ENCODE measurements at places on chromosomes 16 and 17. TPM values are rescaled to one million over a fixed set of nuclear protein-coding genes. Genes with fewer than 3 reads are reported as not detected.

GRCh38 chr17:51608251-51608933, 348.0 kb downstream of the UTP18 start:
- DNase-seq, result no peak

Gene KCTD19
- total RNA-seq, result not detected

Gene CNTNAP1
- total RNA-seq, result 24.8 TPM

GRCh38 chr16:81040131-81040530, 4.5 kb downstream of the ATMIN start:
- DNase-seq, result no peak

DNA sequence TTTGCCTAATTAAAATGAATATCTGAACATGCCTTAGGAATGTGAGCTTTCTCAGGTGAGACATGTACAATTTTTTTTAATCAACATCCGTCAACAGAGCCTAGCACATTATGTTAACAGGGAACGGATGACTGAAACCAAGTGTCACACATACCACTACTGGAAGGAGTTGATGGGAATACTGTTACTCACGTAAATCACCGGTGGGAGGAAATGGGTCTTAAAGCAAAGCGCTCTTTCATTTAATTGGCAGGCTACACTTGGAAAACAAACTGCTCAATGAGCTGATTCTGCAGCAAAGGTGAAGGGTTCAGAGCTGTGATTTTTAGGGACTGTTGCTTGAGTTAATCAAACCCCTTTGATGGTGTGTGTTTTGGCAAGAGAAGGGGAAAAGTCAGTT, 4.8 kb downstream of the CPPED1 start:
- DNase-seq, result no peak

- no peak for DNase-seq
These were observed 2.9 kb downstream of the CPPED1 start for GRCh38 chr16:12800817-12801216.

DNA sequence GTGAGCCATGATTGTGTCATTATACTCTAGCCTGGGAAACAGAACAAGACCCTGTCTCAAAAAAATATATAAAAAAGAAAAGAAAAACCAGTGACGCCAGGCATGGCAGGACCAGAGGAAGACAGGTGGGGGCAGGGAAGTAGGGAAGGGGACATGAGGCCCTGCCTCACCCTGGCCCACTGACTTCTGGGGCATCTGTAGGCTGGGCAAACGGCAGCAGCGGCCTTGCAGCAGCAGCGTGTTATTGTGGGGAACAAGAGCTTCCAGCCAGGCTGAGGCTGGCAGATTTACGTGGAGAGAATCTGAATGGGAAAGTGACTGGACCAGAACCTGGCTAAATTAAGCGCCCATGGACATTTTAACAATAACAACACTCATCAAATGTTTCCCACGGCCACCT, 19.4 kb downstream of the CMTM4 start:
- DNase-seq, result no peak

Gene CDH1
- total RNA-seq, result not detected

- DNase-seq, result no peak
These were observed 264.0 kb downstream of the ENGASE start for GRCh38 chr17:79338604-79339003.

Gene TMEM98
- 27.5 TPM for total RNA-seq

Gene KRT34
- total RNA-seq, result not detected

Gene TBC1D3
- total RNA-seq, result not detected

DNA sequence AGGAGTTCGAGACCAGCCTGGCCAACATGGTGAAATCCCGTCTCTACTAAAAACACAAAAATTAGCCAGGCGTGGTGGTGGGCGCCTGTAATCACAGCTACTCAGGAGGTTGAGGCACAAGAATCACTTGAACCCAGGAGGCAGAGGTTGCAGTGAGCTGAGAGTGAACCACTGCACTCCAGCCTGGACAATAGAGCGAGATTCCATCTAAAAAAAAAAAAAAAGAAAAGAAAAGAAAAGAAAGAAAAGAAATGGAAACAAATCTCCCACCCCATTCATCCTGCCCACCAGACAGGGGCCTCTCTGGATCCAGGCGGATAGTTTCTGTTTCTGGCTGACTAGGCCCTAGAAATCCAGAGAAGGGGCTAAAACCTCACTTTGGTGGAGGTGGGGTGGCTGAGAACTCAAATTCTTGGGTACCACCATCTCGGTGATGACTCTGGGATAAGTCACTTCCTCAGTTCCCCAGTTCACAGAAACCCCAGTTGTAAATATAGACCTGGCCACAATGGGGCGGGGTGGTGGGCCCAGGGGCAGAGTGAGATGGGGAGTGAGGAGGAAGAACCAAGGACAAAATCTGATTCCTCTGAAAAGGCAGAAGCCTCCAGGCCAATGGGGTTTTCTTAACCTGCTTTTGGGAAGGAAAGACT, 22.2 kb downstream of the SOCS1 start:
- DNase-seq, result no peak

GRCh38 chr16:13779676-13780075, 140.3 kb upstream of the ERCC4 start:
- no peak for DNase-seq

Gene DNAH17
- 0.10 TPM for total RNA-seq

GRCh38 chr17:11991461-11991860, 5.8 kb downstream of the ZNF18 start:
- DNase-seq, result no peak

GRCh38 chr17:81094509-81095382, 59.8 kb downstream of the BAIAP2 start:
- DNase-seq, result peak; percentile 93

Gene MEFV
- 1.9 TPM for total RNA-seq

Gene TBC1D28
- not detected for total RNA-seq

Gene HLF
- total RNA-seq, result 15.7 TPM

- no peak for DNase-seq
These were observed 12.2 kb downstream of the MYH13 start for GRCh38 chr17:10360578-10360977.

GRCh38 chr17:892958-893357, 86.6 kb downstream of the NXN start:
- DNase-seq, result no peak

Gene GAS2L2
- total RNA-seq, result not detected

Gene KRT27
- total RNA-seq, result not detected

DNA sequence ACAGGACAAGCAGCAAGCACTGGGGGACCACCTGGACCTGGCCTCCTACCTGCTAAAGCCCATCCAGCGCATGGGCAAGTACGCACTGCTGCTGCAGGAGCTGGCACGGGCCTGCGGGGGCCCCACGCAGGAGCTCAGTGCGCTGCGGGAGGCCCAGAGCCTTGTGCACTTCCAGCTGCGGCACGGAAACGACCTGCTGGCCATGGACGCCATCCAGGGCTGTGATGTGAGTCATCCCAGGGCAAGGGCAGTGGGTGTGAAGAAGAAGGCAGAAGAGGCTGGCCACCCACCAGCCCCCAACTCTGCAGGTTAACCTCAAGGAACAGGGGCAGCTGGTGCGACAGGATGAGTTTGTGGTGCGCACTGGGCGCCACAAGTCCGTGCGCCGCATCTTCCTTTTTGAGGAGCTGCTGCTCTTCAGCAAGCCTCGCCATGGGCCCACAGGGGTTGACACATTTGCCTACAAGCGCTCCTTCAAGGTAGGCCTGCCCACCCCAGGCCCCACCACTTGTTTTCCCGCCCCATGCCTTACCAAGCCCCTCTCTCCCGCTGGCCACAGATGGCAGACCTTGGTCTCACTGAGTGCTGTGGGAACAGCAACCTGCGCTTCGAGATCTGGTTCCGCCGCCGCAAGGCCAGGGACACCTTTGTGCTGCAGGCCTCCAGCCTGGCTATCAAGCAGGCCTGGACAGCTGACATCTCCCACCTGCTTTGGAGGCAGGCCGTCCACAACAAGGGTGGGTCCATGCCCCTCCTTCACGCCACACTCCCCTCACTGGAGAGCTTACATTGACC, 7.3 kb downstream of the PLEKHG4 start:
- no peak for DNase-seq

Gene OR3A2
- not detected for total RNA-seq

DNA sequence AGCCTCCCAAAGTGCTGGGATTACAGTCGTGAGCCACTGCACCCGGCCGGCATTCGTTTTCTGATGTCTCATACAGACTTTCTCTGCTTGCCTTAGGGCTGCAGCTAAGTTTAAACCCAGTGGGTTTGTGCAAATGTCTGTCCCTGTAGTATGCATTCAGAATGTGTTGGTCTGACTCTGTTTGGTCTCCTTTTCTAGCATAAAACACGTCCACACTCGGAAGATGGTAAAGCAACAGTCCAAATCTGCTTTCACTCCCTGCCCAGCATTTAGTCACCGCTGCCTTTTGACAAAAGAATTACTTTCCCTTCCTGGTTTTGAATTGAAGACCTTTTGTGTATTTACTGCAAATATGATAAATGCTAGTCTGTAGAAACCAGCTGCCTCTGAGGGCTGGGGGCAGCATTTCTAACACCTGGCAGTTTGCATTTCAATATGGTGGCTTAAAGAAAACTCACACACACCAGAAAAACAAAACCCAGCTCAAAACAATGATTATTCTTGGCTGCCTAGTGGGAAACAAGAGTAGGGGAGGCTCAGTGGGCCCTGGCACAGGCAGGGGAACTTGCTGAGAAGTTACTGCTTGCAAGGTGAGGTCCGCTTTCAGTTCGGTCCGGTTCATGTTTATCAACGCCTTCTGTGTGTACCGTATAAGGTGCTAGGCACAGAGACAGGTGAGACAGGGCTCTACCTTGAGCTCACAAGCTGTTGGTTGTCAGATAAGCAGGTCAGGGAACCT, 56.9 kb downstream of the MSI2 start:
- DNase-seq, result no peak

GRCh38 chr17:40122136-40122998, 596 bp downstream of the MSL1 start:
- DNase-seq, result peak; percentile 87

DNA sequence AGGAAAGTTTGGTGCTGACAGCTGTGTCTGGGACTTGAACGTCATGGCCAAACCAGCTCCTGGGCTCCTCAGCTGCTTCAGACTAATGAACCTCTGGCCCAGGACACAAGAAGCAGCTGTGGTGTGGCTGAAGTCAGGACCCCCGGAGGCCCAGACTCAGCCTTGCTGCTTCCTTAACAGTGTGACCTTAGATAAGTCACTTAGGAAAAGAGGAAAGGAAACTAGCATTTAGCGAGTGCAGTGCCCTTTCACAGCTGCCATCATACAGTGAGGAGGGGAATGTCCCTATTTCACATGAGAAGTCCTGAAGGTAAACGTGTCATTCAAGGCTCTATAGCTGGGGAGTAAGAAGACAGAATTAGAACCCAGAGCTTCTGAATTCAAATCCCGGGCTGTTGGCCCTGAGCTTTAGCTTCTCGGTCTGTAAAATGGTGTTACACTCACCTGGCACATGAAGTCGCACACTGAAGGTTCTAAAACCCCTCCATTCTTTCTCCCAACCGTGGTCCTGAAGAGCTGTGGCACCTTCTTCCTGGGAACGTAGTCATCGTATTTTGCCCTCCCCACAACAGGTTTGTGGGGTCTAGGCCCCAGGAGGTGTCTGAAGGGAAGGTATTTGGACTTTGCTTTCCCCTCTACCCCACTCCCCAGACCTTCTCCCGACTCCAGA, 910 bp upstream of the RAMP2 start:
- peak; percentile 61 for DNase-seq

Gene ZNF423
- 12.3 TPM for total RNA-seq

DNA sequence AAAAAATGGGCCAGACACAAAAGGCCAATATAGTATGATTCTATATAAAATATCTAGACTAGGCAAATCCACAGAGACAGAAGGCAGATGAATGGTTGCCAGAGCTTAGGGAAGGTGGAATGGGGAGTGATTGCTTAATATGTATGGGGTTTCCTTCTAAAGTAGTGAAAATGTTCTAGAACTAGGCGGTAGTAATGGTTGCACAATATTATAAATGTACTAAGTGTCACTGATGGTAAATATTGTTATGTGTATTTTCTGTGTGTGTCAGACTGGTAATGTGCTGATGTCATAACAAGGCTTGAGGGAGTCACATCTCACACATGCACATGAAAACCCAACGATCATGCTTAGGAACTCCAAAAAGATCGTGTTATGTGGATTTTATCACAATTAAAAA, 106.9 kb upstream of the SIAH1 start:
- DNase-seq, result no peak

DNA sequence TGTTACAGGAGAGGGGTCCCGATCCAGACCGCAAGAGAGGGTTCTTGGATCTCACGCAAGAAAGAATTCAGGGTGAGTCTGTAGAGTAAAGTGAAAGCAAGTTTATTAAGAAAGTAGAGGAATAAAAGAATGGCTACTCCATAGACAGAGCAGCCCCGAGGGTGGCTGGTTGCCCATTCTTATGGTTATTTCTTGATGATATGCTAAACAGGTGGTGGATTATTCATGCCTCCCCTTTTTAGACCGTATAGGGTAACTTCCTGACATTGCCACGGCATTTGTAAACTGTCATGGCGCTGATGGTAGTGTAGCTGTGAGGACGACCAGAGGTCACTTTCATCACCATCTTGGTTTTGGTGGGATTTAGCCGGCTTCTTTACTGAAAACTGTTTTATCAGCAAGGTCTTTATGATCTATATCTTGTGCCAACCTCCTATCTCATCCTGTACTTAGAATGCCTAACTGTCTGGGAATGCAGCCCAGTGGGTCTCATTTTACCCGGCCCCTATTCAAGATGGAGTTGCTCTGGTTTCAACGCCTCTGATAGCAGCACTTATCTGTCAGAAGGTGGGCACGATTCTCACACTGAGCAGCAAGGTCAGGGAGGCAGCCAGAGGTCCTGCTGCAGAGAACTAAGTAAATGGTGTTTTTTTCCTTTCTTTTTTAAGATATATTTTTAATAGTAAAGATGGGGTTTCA, 26.5 kb upstream of the XYLT2 start:
- DNase-seq, result peak; percentile 17
